Thyroid gland (tissue), 4 donors: ENCODE measurements at places on chromosomes 6 and 20. TPM values are rescaled to one million over a fixed set of nuclear protein-coding genes. Genes with fewer than 3 reads are reported as not detected.

The SLC17A5 gene
- 135 TPM for total RNA-seq

DNA sequence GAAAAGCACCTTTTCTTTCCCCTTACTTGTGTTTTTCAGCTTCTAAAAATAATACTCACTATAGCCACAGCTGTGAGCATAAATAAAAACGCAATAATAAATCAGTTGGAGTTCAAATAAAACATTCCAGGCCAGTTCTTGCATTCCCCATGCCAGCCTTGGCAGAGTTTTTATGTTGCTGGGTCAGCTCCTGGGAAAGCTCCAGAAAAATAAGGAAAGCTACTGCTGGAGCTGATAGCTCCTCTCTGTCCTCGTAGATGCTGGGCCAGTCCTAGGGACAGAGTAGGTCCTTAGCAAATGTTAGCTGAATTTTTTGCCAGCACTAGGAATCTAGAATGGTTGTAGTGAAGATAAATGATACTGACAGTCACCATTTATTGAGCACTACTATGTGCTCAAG is 389.0 kb upstream of the SYNCRIP start:
- no peaks in the 10 kb centered on the region for H3K36me3 ChIP-seq
- DNase-seq = no peak
- H3K4me3 ChIP-seq = no peak overlapping the region
- peaks cover 5% of the 10 kb centered on the region for H3K4me1 ChIP-seq
- H3K27ac ChIP-seq = no peak overlapping the region

DNA sequence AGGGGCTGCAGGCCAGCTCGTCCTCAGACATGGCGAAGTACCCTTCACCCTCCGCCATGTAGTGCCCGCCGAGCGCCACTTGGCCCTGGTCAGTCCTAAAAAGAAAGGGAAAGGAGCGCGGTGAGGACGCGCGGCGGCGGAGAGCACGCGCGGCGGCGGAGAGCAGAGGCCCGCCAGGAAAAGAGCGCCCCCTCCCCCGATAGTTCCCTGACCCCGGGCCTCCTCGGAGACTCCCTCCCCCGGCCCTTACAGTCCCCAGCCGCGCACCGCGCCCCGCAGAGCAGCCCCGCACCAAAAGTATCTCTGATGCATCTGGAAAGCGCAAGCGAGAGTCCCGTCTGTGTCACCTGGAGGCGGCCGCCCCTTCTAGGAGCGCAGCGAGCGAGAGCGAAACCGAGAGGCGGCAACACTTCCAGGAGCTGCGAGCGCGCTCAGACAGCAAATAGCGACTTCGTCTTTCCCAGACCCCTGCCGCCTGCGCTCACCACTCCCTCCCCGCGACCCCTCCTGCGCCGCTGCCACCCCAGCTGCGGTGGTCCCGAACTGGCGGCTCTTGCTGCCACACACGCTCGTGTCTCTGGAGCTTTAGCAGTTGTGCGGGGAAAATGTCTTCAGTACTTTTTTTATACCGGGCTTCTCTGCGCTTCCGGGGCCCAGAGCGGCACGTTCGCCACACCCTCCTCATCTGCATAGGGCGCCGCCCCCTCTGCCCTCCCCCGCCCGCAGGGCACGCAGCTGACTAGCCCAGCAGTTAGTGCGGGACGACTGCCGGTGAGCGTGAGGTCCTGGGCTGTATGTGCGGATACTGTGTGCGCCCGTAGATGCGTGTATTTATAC is at the start of gene TENT5A:
Gene TENT5A (minus strand): TSS at position 598 of the 837 bp plus-strand sequence. CDS start 540 bp downstream, at position 58.
- peaks cover 23% of the 10 kb centered on the region for H3K4me1 ChIP-seq
- H3K4me3 ChIP-seq = peak within 1 kb of the TSS; percentile 88
- DNase-seq = peak; percentile 94

GRCh38 chr6:79240509-79240908 is 6.0 kb upstream of the HMGN3 start:
- H3K36me3 ChIP-seq = no peaks in the 10 kb centered on the region
- peaks cover 17% of the 10 kb centered on the region for H3K4me1 ChIP-seq
- DNase-seq = no peak
- H3K4me3 ChIP-seq = no peak overlapping the region
- no peak overlapping the region for H3K27ac ChIP-seq

The EBF4 gene
- 55.8 TPM for total RNA-seq

DNA sequence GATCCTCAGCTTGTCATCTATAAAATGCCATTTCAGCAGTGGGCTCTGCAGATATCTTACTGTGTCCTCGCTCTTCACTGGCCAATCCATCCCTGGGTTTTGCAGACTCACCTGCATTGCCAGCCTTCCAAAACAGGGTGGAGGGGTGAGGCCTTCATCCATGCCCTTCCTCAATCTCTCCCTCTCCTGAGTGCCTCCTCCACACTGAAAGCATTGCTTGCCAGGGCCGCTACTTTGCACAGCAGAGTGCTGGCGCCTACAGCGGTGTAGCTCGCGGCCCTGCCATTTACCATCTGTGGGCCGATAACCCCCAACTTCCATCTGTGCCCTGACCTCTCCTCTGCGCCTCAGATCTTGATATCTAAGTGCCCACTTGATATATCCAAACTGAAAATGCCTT is 29.4 kb downstream of the TM9SF4 start:
- H3K36me3 ChIP-seq = peaks cover 45% of the 10 kb centered on the region
- H3K27me3 ChIP-seq = no peaks in the 10 kb centered on the region
- no peaks in the 10 kb centered on the region for H3K4me1 ChIP-seq
- H3K4me3 ChIP-seq = no peak overlapping the region
- H3K27ac ChIP-seq = no peak overlapping the region

The CD83 gene
- total RNA-seq = 3.0 TPM

The C6orf15 gene
- total RNA-seq = not detected

The FAM135A gene
- total RNA-seq = 32.0 TPM

- H3K36me3 ChIP-seq = no peaks in the 10 kb centered on the region
- H3K27ac ChIP-seq = no peak overlapping the region
- H3K27me3 ChIP-seq = no peaks in the 10 kb centered on the region
- H3K4me3 ChIP-seq = no peak overlapping the region
- DNase-seq = no peak
Observed at GRCh38 chr6:146335336-146335735, 208.3 kb upstream of the RAB32 start.

DNA sequence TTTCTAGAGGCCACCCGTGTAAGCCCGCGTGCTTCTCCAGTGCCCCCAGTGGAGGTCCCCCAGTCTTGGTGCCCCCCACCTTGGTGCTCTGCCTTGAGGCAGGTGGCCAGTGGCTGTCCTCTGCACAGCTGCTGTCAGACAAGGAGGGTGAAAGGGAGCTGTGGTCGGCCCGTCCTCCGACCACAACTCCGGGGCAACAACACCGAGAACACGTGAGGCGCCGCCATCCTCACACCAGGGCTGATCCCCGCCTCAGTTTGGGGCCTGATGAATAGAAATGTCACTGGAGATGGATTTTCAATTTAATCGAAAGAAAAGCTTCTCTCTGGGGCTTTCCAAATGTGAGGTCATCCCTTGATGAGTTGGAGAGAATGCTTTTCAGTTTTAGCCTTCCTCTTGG is 304.6 kb downstream of the CDH4 start:
- H3K27me3 ChIP-seq = no peaks in the 10 kb centered on the region
- DNase-seq = no peak
- no peaks in the 10 kb centered on the region for H3K36me3 ChIP-seq
- no peak overlapping the region for H3K4me3 ChIP-seq
- no peaks in the 10 kb centered on the region for H3K4me1 ChIP-seq

- H3K27ac ChIP-seq = no peak overlapping the region
- DNase-seq = no peak
- no peaks in the 10 kb centered on the region for H3K36me3 ChIP-seq
- no peak overlapping the region for H3K4me3 ChIP-seq
- H3K4me1 ChIP-seq = peaks cover 8% of the 10 kb centered on the region
- no peaks in the 10 kb centered on the region for H3K27me3 ChIP-seq
Observed at GRCh38 chr20:54205450-54205849, 2.4 kb upstream of the PFDN4 start.

- no peak overlapping the region for H3K27ac ChIP-seq
- H3K27me3 ChIP-seq = no peaks in the 10 kb centered on the region
- H3K36me3 ChIP-seq = no peaks in the 10 kb centered on the region
- H3K4me1 ChIP-seq = no peaks in the 10 kb centered on the region
- no peak overlapping the region for H3K4me3 ChIP-seq
Observed at GRCh38 chr20:59153832-59154231, 9.8 kb upstream of the ZNF831 start.

The OLIG3 gene
- not detected for total RNA-seq

The CLPSL1 gene
- total RNA-seq = not detected

GRCh38 chr20:52294106-52294628 is 102.6 kb upstream of the ZFP64 start:
- H3K27me3 ChIP-seq = no peaks in the 10 kb centered on the region
- no peaks in the 10 kb centered on the region for H3K36me3 ChIP-seq
- DNase-seq = no peak
- H3K27ac ChIP-seq = no peak overlapping the region
